ENCODE measurements at places on chromosomes 5 and 9. TPM values are rescaled to one million over a fixed set of nuclear protein-coding genes. Genes with fewer than 3 reads are reported as not detected.

The GPR151 gene
- polyA plus RNA-seq = not detected

The ANKRD34B gene
- not detected for polyA plus RNA-seq

The ARID3C gene
- polyA plus RNA-seq = not detected

The PCDHGC5 gene
- not detected for polyA plus RNA-seq

DNA sequence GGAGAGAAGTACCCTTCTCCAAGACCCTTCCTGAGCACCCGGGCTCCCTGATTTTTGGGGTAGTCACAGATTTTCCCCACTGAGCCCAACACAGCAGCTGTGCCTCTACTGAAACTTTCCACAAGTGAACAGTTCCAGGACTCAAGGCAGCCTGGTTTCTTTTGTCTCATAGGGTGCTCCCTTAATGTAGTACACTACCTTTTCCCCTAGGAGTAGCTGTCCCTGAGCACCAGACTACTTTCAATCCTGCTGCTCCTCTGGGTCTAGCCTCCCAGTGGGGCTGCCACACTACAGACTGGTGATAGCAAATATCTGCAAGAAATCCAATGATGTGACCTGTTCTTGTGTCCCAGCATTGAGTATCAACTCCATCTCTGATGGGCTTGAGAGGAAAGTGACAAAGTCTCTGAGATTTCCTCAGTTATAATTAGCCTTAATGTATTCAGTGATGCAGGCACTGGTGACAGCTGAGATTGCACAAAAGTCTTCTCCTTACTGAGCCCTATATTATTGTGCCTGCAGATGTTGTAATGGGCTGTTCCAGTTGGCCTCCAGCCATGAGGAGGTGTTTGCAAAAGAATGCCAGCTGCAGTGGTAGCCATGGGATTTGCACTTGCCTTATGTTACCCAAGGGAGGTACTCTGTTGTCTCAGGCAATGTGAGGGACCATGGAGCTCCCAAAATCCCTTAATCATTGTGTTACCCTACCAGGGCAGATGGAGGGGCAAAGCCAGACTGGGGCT, 1802.5 kb downstream of the EFNA5 start:
- no peak for DNase-seq

GRCh38 chr5:6359555-6360322, 18.6 kb downstream of the MED10 start:
- no peak for DNase-seq

DNA sequence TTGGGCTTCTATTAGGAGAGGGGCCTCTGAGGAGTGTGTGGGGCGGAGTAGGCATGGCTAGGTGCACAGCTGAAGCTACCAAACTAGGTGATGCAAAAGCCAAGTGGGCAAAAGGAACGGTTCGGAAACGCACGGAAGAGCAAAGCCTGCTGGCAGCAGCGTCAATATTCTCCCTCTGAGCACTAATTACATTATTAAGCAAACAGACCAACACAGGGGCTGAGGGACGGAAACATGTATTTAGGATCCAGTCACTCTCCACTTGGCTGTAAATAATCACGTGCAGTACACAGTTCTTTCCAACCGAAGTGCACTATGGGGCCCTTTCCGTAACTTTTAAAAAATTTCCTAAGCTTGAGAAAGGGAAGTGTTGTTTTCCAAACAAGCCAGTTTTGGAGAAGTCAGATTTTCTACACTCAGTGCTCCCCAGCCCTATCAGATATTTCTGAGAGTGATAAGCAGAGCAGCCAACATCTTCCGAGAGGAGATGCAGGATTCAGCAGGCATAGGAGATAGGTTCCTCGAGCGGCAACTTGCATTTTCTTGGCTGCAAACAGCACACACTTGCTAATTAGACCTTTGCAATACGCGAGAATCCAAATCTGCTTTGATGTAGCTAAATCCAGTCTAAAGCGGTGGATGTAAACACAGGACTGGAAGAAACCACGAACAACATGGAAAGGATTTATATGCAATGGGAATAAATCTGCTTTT, 217.2 kb upstream of the TBCA start:
- no peak for DNase-seq

DNA sequence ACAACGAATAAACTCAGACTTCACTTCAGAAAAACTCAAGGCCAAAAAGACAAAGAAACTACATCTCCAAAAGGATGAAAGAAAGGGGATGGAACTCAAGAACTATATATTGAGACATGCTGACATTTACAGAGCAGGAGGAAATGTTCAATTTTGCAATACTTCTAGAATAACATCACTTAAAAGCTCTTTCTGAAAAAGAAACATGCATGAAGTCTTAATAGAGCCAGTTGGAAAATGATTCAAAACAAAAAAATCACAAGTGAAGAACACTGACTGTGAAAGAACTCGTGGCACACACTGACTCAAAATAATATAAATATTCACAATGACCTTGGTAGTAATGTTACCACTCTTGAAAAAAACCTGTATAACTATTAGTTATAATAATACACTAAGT, 267.8 kb upstream of the NREP start:
- no peak for DNase-seq

GRCh38 chr5:10376544-10376943, 23.0 kb downstream of the MARCHF6 start:
- DNase-seq = no peak

DNA sequence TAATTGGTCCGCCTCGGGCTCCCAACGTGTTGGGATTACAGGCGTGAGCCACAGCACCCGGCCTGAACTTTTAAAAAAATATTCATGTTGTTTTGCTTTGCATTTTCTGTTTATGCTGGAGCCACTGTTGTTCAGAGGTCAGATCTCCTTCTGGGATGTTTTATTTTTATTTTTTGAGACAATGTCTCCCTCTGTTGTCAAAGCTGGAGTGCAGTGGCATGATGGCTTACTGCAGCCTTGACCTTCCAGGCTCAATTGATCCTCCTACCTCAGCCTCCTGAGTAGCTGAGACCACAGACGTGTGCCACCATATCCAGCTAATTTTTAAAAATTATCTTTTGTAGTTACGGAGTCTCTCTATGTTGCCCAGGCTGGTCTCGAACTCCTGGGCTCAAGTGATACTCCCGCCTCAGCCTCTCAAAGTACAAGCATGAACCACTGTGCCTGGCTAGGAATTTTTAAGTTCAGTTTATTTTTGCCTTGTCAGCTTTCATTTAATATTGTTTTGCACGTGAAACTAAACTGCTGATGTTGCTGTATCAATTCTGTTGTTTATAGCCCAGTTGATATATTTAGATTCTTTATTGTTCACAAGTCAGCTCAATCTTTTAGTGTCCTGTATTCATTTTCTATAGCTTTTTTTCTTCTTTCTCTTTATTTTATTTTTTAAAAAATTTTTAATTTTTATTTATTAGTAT, 13.7 kb downstream of the TMEFF1 start:
- no peak for DNase-seq

GRCh38 chr5:55578771-55579170, 44.0 kb upstream of the PLPP1 start:
- DNase-seq = no peak

GRCh38 chr5:132238169-132238744, 10.6 kb upstream of the P4HA2 start:
- peak; percentile 36 for DNase-seq

GRCh38 chr5:178348356-178349074, 115.9 kb upstream of the PHYKPL start:
- no peak for DNase-seq

DNA sequence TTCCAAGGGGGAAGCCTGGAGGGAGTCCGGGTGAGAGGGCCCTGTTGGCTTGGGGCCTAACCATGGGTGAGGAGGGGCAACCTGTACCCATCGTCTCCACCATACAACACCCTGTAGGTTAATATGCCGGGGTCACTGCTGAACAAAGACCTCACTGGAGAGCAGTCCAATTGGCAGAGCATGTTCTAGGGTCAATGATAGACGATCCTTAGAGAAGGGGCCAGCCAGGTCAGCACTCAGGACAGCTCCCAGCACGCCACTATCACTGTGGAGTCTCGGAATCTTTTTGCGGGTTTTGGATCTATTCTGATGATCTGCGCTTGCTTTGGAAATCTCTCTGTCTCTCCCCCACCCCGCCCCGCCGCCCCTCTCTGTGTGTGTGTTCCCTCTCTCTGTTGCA, 218.4 kb upstream of the MVB12B start:
- DNase-seq = no peak

All from CD8-positive, alpha-beta memory T cell (primary cell).